ENCODE measurements at places on chromosomes 3 and 15.

GRCh38 chr3:39469945-39470344 is 2.5 kb downstream of the MOBP start:
- no peak for DNase-seq

- DNase-seq = no peak
Observed at GRCh38 chr3:188010478-188010877, 143.5 kb upstream of the LPP start.

DNA sequence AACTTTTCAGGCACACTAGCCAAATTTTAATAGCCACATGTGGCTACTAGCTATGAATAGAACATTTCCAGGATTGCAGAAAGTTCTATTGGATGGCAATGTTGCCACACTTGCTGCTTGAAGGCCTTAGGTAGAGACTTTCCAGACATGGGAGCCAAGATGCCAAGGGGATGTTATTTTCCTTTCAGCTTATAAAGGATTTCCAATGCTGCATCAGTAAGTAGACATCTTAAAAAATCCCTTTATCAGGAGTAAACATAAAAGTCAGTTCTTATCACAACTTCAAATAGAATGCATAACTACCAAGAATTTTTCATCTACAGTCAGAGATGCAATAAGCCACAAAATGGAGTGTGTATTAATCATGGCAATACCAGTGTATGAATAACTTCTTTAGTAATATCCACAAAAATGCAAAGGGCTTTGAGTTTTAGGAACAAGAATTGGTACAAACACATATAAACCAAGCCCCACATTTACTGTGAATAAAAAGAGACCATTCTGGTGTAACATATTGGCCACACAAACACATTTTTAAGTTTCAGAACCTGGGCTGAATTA is 457.1 kb upstream of the ADAMTS9 start:
- DNase-seq = no peak

DNA sequence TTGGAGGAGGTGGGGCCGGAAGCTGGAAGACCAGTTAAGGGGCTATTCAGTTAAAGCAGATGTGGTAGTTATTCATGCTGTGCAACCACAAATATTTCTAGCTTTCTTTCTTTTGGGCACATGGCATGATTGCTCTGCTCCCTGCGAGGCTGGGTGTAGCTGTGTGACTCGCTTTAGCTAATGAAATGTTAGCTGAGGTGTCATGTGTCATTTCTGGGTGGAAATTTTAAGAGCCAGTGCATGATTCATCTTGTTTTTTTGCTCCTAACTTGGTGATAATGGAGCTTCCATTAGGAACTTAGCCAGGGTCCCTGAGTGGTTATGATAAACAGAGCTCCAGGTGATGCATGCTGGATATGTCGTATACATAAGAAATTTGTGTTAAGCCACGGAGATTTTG is 300.6 kb downstream of the SATB1 start:
- DNase-seq = no peak

- no peak for DNase-seq
Observed at GRCh38 chr3:124318656-124319055, 326.7 kb upstream of the ROPN1 start.

GRCh38 chr15:50825946-50826345 is 60.4 kb upstream of the SPPL2A start:
- DNase-seq = no peak

DNA sequence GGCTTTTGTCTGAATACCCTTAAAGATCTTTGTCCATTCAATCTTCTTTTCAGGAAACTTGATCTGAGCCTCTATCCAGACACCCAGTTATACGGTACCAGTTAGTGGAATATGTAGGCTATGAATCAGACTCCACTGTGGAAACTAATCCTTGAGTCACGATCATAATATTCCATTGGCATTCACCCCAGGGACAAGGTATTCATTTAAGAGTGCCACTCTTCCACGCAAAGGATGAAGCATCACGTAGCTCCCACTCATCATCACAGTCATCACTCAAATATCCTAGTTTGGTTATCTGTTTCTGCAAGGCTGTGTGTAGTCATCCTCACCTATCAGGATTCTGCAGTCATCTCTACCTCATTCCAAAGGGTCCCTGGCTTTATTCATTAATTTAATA is 85.6 kb downstream of the NEDD4 start:
- no peak for DNase-seq

DNA sequence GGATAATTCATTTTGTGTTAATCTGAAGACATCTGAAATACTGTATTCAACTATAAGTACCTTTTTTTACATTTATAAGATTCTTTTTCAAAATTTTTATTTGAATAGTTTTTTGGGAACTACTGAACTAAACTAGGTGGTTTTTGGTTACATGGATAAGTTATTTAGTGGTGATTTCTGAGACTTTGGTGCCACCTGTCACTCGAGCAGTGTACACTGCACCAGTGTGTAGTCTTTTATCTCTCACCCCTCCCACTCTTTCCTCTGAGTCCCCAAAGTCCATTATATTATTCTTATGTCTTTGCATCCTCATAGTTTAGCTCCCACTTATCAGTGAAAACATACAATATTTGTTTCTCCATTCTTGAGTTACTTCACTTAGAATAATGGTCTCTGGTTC is 57.6 kb downstream of the CD86 start:
- DNase-seq = no peak

DNA sequence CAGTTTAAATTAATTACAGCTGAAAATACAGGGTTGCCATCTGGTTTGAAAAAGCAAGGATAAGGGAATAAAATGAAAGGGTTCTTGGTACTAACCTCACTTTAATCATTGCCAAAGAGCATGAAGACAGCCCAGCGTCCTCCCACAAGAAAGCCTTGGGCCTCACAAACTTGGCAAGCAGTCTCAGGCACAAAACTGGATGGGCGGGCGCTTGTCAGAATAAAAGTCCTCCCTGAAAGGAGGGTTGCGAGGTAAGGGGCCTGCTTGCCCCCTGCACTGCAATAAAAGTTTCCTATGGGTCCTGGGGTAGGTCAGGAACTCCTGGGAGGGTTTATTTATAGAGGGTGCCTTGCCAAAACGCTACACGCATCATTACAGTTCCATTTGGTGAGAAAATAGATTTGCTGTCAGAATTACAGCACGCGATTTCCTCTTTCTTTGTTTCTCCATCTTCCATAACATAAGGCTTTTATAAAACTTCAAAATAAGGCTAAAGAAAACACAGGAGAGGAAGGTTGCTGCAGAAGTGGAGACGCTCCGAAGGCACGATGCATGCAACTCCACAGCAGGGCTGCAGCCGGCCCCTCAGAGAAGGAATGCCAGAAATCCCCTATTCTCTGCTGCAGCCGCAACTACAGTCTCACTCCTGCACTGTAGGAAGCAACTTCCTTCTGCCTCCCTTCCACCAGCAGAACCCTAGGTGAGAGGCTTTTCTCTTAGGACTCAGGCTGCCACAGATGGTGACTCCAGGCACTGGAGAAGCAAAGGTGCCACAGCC is 61.3 kb downstream of the VGLL4 start:
- no peak for DNase-seq

DNA sequence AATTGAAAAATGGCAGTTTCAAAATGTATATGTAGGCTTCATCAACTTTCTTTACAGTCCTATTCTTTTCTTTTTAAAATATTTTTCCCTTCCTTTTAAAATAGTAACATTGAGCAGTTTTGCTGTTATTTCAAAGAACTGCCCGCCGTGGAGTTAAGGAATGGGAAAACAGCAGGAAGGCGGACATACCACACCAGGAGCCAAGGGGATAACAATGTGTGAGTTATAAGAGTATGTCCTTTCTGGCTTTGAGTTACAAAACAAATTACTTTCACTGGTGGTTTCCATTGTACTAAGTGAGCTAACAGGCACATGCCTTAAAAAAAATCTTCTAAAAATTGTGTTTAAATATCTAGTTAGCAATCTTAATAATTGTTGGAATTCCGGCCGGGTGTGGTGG is 37.4 kb upstream of the FBXL22 start:
- DNase-seq = no peak

Measured in activated T-cell treated with anti-CD3 and anti-CD28 coated beads for 4 hours (primary cell).